NCI-H1092 treated with DMSO at 0.1 percent for 48 hours (cell line): ENCODE measurements at places on chromosomes 3 and 15.
A peak's percentile ranks its signal among the peaks of the same experiment; 100 is the strongest.

GRCh38 chr15:83561661-83562060 is 92.3 kb upstream of the ADAMTSL3 start:
- no peak for DNase-seq

DNA sequence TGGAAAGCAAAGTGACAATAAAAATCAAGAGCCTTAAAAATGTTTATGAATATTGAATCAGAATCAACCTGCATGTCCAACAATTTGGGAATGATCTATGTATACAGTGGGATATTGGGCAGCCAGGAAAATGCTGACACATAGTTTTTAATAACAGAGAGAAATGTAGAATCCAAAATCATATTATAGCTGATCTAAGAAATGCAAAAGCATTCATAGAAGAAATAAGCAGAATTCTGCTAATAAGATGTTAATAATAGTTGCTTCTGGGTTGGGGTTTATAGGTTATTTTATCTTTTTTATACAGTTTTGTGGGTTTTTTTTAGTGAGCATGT is 15.1 kb downstream of the KIF9 start:
- no peak for DNase-seq

DNA sequence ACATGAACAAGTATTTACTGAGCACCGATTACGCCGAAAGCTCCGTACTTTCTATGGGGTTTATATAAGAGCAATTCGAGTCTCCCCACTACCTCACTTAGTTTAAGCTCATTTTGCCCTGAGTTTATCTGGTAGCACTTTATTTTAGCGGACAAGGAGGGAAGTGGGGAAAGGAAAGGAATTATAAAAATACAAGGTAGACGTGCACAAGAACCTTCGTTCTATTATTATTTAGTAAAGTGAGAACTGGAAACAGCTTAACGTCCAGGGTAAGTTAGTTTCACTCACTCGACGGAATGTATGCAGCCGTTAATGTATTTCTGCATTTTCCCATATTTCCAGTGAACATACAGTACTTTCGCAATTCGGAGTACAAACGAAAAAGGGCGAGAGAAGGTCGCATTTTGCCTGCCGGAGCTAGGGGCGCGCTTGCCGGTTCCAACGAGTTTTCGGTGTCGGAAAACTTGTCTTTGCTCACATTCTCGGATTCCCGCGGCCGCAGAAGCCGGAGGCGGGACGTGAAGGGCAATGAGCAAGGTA is 1.2 kb upstream of the STT3B start:
- peak; percentile 65 for DNase-seq

- DNase-seq, result no peak
These were observed 263.3 kb upstream of the TPM1 start for GRCh38 chr15:62779036-62779770.

GRCh38 chr15:76512971-76513370 is 176.4 kb downstream of the ISL2 start:
- DNase-seq, result no peak

GRCh38 chr15:81968691-81969090 is 77.1 kb downstream of the MEX3B start:
- DNase-seq, result no peak
